EL (cell line): ENCODE measurements at places on chromosomes 6 and 20.

DNA sequence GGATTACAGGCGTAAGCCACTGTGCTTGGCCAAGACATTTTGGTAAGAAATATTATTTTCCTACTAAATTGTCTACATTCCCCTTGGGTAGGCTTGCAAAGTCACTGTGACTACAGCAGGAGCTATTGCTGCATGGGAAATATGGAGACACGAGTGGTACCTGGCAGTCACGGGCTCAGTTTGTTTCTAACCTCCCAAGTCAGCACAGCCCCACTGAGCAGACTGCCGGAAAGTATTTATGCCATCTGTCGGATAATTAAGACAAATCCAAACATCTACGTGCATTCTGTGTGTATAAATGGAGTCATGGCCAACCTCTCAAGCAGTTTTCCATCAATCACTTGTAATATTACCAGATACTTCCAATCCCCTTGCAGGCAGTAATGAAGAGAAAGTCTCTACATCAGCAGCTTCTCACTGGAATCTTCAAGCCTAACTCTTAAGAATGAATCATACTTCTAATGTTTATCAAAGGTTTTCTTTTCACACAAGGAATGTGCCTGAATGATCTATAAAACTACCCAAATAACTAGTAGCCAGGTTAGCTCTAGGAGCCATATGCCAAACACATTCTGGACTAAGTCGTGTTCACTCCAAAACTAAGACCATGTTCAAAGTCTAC, 20.1 kb downstream of the PSMB1 start:
- no peak for DNase-seq

DNA sequence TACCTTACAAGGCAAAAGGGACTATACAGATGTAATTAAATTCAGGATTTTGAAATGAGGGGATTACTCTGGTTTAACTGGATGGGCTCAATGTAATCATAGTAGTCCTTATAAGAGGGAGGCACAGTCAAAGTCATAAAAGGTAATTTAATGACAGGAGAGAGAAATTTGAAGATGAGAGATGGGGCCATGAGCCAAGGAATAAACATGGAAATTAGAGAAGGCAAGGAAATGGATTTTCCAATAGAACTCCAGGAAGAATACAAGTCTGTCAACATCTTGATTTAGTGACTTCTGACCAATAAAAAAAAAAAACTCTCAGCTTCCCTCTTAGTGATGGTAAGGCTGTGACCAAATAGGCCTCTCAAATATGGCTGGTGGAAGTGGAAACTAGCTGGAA, 101.9 kb upstream of the BEND3 start:
- DNase-seq, result no peak

DNA sequence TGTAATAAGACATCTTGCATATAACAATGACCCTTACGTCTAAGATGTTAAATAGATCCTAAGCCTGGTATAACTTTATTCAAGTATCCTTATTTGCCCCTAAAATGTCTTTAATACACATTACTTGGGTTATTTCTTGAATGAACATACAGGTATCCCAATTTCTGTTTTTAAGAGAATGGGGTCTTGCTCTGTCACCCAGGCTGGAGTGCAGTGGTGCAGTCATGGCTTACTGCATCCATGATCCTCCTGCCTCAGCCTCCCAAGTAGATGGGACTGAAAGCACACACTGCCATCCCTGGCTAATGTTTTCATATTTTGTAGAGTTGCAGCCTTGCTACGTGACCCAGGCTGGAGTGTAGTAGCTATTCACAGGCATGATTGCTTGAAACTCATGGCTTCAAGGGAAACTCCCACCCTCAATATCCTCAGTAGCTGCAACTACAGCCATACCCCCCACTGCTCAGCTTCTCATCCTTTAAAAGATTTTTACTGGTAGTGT, 10.4 kb upstream of the ZNFX1 start:
- no peak for DNase-seq

DNA sequence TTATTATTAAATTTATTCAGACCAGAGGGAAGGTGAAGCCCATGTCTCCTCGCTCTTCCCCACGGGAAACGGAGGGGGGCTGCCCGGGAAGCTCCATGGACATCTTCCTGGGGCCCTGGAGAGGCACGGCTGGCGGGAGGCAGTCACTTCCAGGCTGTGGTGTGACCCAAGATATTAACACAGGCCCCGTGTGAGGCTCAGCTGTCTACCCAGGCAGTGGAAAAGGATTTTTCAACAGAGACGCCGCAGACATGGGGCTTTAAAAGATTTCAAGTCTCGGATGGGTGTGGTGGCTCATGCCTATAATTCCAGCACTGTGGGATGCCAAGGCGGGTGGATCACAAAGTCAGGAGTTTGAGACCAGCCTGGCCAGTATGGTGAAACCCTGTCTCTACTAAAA, 117.9 kb downstream of the ERMARD start:
- DNase-seq, result no peak

- DNase-seq, result no peak
These were observed 422.8 kb downstream of the EPM2A start for GRCh38 chr6:145312481-145312880.

- DNase-seq, result no peak
These were observed 181.2 kb downstream of the ISM1 start for GRCh38 chr20:13402171-13402760.

- no peak for DNase-seq
These were observed 1.4 kb upstream of the CHRNA4 start for GRCh38 chr20:63362436-63363009.

- no peak for DNase-seq
These were observed 301.6 kb upstream of the ADGRB3 start for GRCh38 chr6:68333442-68333841.

- DNase-seq, result no peak
These were observed 129.9 kb downstream of the JARID2 start for GRCh38 chr6:15375638-15376290.

- DNase-seq, result peak; percentile 57
These were observed 304.4 kb downstream of the PREX1 start for GRCh38 chr20:48523191-48523995.

GRCh38 chr6:20092071-20092566, 120.2 kb downstream of the MBOAT1 start:
- peak; percentile 49 for DNase-seq

DNA sequence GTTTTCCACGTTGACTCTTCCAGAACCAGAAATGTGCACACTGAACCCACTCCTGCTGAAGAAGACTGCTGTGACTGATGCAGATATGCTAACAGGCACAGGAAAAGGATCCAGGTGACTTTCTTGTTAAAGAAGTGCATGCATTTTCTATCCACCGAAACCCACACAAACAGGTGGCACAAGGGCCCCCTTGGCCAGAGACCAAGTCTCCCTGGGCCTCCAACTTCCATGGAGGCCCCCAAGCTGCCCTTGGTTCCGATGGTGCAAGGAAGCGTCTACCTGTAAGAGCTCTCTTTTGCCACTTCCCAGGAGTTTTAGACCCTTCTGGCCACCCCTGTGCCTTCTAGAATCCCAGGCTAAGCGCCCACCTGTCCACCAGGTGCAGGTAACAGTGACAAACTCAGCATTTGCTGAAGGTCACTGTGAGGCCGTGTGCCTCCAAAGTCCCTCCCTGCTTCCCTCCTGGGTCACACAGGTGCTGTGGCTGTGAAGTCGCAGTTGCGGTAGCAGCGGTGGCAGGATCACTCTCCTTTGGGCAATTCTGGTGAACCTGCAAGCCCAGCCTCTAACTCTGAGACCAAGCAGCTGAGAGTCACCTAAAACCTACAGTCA, 134.8 kb downstream of the PXDC1 start:
- DNase-seq, result no peak

GRCh38 chr20:63135411-63135810, 80.5 kb downstream of the YTHDF1 start:
- no peak for DNase-seq

DNA sequence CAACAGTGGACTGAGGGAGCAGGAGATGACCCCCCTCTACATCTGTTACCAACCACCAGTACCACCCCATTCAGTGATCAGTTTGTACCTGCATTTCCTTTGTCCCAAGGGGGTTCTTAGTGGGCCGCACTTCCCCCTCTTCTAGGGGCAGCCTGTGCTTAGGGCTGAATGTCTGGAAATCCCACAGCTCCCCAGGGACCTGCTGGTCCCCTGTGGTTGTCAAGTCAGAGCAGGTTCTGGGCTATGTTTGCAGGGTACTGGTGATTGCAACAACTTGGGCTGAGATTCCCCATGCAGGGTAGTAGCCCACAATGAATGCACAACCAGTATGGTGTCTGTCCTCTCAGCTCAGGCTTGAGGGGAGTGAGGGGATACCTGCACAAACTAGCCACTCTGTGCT, 39.7 kb upstream of the COL10A1 start:
- no peak for DNase-seq

DNA sequence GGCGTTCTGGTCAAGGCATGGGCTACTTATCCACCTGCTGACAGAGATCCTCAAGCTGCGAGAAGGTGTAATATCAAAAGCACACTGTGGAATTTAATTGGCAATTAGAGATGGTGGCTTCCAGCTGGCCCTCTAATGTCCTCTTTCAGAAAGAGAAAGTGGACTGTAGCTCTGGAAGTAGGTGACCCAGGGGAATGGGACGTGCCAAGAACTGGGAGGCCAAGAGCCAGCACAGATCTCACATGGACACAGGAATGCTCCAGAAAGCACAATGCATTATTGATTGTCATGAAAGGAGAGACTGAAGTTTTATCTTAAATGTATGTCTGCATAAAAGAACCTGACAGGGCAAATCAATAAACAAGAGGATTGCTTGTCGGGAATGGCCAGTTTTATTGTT, 198.6 kb upstream of the CDH4 start:
- no peak for DNase-seq

- no peak for DNase-seq
These were observed 50.1 kb downstream of the NUP153 start for GRCh38 chr6:17656644-17657043.

GRCh38 chr6:90003069-90003795, 109.0 kb downstream of the GJA10 start:
- DNase-seq, result no peak

DNA sequence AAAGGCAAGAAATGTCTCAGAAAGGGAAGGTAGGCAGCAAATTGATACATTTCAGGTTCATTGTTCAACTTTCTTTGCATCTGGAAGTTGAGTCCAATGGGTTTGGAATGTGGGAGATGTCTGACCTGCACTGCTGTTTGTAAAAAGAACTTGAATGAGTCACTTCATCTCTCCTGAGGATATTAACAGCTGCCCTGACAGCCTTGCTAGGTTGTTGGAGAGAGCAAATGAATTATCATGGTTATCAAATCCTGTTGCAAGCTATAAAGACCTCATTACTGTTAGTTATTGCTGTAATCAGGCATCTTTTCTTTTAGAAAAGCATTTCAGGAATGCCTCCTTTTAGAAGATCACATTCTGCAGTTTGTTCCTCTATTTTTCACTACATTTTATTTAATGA, 23.0 kb upstream of the FLRT3 start:
- no peak for DNase-seq

GRCh38 chr6:80967609-80968008, 784.9 kb downstream of the TENT5A start:
- DNase-seq, result no peak

DNA sequence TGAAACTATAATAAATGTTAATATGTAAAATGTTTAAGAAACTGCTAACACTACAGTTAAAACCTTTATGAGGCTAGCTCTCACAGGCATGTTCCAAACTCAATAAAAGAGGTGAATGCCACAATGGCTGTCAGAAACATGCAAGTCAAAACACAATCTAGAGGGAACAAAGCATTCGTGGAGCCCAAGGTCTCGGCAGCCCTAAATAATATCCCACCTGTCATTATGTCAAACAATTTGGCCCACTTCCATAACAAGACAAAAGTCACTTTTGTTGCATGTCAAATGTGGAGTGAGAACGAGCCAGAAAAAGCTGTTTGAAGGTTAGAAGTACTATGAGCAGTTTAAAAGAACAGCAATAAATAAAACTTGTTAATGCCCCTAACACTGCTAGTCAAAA, 181.9 kb downstream of the GMDS start:
- DNase-seq, result no peak

DNA sequence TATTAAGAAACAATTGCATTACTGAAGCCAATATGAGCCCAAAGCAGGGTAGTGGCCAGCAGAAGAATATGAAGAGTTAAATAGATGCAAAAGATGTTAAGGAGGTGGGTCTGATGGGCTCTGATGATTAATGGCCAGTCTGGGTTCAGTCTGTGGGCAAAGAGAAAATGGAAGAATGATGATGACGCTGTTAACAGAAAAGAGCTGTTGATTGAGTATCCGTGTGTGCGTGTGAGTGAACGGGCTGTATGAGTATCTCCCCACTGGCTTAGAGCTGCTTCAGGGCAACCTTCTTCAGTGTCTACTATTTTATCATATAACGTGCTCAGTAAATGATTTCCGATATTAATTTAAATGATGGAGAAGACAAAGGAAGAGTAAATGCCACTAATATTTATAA, 723.3 kb upstream of the MAP3K7 start:
- DNase-seq, result no peak

- DNase-seq, result peak; percentile 49
These were observed 179.8 kb downstream of the TASP1 start for GRCh38 chr20:13458860-13459451.
